Epithelial cell of esophagus (primary cell): ENCODE measurements at places on chromosomes 1 and 21.
A peak's percentile ranks its signal among the peaks of the same experiment; 100 is the strongest.

DNA sequence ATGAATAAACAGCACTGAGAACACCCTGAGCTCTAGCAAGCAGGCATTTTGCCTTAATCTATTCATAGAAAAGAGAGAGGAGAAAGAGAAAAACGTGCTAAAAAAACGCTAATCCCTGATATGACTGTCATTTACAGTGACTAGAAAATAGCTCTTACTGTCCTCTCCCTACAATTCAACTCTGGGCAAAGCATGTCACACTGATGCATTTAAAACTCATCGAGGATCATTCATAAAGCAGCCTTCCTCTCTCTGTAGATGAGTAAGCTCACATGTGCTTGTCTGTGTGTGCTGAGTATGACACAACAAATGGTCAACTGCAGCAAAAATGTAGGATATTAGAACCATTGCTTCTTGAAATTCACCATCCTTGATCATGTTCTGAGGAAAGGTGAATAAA is 109.0 kb downstream of the SGIP1 start:
- DNase-seq, result peak; percentile 45

DNA sequence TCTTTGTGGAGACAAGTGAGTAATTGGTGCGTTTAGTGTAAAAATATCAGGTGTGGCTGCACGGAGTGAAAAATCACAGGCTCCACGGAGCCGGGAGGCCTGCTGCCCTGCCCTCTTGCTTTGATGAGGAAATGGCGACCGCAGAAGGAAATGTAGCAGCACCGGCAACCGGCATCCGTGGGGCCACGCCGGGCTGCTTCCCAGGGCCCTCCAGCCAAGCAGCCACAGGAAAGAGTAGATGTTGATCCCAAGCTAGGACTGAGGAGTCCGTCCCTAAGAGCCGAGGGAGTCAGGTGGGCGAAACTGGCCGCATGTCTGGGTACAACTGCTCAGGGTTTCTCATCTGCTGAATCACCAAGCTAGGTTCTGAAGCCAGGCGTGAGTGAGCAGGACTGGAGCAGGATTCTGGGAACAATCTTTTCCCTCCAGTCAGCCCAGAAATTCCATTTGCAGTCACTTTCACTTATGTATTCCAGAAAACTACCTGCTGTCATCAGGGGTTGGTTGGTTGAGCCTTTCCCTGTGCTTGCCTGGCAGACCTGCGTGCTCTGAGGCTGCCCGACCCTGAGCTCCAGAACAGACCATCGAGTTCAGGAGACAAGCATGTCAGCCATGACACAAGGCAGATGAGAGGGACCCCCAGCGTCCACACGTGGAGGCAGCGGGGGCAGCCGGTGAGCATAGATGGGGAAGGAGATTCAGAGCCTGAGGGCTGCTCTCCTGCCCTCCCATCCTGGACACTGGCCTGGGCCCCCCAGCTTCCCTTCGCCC is 5.8 kb upstream of the ITGB2 start:
- DNase-seq, result peak; percentile 76

GRCh38 chr21:42763581-42764442 is 110.4 kb downstream of the PDE9A start:
- DNase-seq, result no peak

GRCh38 chr21:45161038-45161945 is 86.9 kb downstream of the ADARB1 start:
- DNase-seq, result no peak

GRCh38 chr1:175208773-175209492 is 16.4 kb upstream of the KIAA0040 start:
- no peak for DNase-seq

- no peak for DNase-seq
Measured at GRCh38 chr21:46376856-46377453, 53.0 kb downstream of the PCNT start.

GRCh38 chr21:38156200-38156599 is 100.6 kb upstream of the KCNJ15 start:
- no peak for DNase-seq

DNA sequence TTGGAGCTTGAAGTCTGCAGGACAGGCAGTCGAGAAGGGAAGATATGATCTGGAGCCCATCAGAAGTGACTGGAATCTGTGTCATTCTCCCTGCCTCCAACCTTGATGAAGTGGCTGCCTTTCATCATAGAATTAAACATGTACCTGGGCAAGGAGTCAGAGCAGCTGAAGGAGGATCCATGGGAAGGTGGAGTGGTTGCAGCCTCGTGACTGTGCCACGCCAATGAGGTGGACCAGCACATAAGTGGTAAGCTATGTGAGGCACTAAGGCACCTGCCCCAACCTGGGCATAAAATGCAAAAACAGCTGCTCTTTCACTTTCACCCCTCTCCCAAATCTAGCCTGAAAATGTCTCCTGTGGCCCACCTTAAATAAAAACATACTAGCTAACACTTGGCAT is 7.3 kb downstream of the SLC22A15 start:
- DNase-seq, result no peak

GRCh38 chr21:14547834-14548513 is 1.9 kb upstream of the SAMSN1 start:
- no peak for DNase-seq

GRCh38 chr1:7703321-7704213 is 67.5 kb upstream of the VAMP3 start:
- no peak for DNase-seq

GRCh38 chr1:44631647-44632539 is 42.4 kb downstream of the TMEM53 start:
- DNase-seq, result peak; percentile 84

DNA sequence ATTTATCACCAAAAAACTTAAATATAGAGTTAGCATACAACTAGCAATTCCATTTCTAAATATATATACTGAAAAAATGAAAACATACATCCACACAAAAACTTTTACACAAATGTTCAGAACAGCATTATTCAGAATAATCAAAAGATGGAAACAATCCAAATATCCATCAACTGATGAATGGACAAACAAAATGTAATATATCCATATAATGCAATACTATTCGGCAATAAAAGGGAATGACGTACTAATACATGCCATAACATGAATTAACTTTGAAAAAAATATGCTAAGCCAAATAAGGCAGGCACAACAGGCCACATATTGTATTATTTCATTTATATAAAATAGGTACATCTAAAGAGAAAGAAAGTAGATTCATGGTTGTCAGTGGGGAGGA is 33.9 kb downstream of the TUT4 start:
- peak; percentile 30 for DNase-seq

- DNase-seq, result peak; percentile 49
Measured at GRCh38 chr1:198575798-198576641, 35.5 kb upstream of the ATP6V1G3 start.

- no peak for DNase-seq
Measured at GRCh38 chr1:167899253-167899681, 14.7 kb downstream of the ADCY10 start.

DNA sequence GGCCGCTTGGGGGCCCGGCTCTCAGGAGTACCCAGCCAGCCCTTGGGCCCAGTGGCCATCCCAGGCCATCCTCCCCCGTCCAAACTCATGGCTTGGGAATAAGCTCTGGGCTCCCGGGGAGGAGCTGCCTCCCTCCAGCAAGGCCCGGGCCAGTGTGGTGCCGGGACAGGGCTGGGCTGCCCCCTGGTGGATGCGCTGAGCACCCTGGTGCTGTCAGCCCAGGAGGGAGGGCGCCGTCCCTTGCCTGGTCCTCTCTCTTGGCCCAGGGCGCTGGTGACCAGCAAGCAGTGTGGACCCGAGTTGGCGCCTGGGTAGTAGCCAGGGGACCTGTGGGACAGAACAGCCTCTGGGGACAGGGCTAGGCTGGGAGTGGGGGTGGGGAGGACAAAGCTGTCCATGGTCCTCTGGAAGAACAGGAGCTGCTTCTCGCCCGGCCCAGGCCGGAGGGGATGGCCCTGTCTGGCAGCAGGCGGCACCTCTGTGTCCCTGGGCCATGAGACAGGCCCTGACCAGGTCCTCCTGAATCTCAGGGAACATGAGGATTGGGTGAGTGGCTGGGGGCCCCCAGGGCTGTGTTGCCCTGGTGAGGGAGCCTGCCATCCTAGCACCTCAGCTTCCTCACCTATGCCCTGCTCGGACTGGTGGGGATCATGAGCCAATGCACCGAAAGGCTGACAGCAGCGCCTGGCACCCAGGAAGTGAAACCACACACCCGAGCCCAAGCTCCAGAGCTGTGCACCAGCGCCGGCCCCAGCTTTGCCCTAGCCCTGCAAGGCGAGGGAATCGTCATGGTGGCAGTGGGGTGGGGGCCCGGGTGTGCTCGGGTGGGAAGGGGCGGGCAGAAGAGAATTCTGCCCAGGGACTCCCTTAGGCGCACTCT is 9.4 kb downstream of the MORN1 start:
- peak; percentile 77 for DNase-seq

- DNase-seq, result no peak
Measured at GRCh38 chr21:29306920-29307319, 8.2 kb downstream of the BACH1 start.

DNA sequence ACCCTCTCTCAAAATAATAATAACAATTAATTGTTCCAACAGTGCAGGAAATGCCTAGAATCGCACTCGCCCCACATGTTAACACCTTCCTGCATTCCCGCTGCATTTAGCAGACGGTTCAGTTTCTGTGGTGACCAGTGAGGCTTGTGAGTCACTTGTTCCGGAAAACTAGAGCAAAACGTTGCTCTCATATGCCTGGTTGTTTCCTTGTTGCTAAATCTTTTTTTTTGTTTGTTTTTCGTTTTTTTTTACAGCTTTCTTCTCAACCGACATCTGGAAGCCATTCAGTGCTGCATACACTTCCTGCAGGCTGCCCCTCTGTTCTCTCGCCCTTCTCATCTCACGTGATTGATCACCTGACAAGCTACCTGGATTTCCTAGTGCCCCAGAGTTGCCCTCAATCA is 56.9 kb upstream of the TMPRSS2 start:
- peak; percentile 66 for DNase-seq

DNA sequence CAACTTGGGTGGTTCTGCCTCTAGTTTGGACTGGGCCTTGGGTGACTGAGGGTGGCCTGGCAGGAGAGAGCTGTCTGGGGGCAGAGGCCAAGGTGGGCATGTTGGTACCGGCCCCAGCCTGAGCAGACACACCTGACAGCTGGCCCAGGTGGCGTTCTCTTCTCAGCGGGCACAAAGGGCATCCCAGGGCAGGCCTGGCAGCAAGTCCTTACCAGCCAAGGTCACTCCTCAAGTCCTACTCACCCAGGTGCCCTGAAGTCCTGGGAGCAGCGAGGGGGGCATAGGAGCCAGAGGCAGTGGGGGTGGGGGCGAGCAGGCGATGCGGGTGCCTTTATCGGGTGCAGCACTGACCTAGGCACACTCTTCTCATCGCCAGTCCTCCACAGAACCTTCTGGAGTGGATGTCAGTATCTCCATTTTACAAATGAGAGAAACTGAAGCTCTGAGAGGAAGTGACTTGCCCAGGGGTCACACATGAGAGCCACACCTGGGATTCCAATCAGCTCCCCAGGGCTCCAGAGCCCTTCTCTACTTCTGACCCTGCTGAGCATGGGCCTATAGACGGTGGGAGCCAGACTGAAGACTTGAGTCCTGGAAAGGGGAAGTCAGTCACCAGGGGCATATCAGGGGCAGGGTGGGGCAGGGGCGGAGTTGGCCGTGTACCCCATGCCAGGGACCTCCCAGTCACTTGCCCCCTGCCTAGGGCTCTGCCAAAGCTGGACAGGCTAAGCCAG is 587 bp upstream of the SLC25A34 start:
- DNase-seq, result no peak

DNA sequence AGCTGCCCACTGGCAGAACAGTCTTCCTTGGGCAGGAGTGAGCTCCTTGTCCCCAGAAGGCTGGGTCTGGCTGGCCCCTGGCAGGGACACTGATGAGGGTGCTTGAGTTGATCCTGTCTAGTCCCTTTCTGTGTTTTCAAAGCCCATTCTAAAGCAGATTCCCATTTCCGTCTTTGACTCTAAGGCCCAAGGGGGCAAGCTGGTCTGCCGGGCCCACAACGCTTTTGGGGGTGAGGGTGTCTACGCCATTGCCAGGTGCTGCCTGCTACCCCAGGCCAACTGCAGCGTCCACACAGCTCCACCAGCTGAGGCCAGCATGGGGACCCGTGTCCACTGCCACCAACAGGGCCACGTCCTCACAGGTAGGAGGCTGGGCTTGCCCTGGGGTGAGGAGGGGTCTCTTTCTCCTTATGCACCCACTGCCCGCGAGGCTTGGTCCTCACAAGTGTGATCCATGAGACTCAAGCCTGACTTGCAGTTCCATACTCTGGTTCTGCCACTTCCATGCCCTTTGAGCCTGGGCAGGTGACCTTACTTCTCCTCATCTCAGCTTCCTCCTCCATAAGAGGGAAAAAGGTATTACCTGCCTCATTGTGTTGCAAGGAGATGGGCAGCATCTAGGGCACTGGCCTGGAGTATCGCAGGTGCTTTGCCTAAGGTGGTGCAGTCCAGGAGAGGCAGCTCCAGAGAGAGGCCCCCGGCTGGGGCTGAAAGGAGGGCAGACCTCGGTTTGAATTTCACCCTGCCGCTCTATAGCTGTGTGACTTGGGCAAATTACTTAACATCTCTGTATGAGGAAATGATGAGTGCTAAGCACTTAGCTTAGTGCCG is 20.2 kb downstream of the PCSK9 start:
- no peak for DNase-seq

DNA sequence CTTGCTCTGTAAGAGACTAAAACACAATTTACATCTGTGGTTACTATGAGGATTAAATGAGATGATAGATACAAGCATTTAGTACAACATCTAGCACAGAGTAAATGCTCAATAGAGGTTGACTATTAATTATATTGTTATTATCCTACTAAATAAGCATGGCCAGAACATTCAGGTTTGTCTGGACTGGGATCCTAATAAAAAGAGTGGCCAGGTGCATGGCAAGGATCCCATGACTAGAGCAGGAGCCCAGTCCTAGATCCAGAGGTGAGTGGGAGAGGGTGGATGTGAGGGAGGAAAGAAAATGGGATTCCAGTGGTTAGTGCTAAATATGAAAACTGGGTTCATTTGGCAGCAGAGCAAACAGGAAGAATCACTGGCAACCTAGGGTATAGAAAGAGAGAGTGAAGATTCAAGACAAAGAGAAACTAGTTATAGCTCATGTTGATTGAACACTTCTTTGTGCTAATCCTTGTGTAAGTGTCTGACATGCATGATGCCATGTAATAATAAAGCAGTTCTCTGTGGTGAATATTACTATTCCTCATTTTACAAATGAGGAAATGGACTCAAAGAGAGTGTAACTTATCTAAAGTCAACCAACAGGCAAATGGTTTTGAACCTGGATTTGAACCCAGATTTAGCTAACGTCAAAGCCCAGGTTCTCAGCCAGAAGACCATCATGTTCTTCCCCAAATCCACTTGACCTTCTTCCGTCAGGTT is 71.1 kb upstream of the FGGY start:
- DNase-seq, result no peak

- DNase-seq, result peak; percentile 85
Measured at GRCh38 chr1:36155408-36156328, at the start of gene MAP7D1. TSS of gene MAP7D1 (plus strand) at chr1:36156160. CDS start at chr1:36156418, 258 bp downstream.

DNA sequence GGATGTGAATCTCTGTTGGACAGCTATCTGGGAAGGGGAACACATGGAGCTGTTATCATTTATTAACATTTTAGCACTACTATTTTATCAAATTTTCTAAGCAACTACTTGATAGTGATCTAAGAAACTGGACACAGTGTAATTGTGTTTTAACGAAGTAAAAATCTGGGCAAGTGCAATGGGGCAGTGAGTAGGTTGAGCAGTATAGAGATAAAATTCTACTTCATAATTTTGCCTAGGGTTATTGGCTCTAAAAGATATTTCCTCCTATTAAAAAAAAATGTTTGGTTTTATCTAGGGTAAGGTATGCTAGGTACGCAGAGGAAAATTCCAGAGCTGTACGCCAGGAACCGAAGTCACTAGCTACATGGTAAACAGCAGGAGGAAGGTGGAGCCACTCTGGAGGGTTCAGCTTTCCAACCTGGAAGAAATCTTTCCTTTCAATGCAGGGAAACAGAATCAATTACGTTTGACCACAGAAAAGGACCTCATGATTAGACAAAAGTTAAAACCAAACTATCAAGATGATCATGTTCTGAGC is 43.3 kb downstream of the BCAR3 start:
- no peak for DNase-seq

GRCh38 chr1:165532053-165532452 is 11.7 kb upstream of the LRRC52 start:
- no peak for DNase-seq
